ENCODE measurements at places on chromosomes 1 and 21. TPM values are rescaled to one million over a fixed set of nuclear protein-coding genes. Genes with fewer than 3 reads are reported as not detected.
A peak's percentile ranks its signal among the peaks of the same experiment; 100 is the strongest.

The C4BPA gene
- 7.5 TPM for total RNA-seq

- no peak for DNase-seq
- H3K27me3 ChIP-seq: no peaks in the 10 kb centered on the region
- H3K4me1 ChIP-seq: no peaks in the 10 kb centered on the region
- no peak overlapping the region for H3K27ac ChIP-seq
Measured at GRCh38 chr1:240245629-240246020, 153.9 kb downstream of the FMN2 start.

DNA sequence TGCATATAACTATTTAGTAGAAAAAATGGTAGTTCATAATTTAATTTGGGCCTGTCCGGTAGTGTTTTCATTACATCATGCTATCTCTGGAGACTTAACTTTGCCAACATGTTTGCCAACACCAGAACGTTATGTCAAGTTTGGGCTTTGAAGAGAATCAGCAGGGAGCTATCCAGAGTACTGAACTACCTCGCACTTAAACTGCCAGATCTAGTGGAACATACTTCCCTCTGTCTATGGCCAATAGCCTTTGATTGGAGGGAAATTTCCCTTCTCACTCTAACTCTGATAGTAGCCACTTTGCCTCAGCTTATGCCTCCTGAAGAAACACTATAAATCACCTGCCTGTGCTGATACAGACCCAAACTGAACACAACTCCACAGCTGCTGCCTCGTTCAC is 10.0 kb downstream of the LRRC53 start:
- no peak overlapping the region for H3K27ac ChIP-seq
- H3K36me3 ChIP-seq: no peaks in the 10 kb centered on the region
- no peak overlapping the region for H3K4me3 ChIP-seq
- H3K27me3 ChIP-seq: no peaks in the 10 kb centered on the region
- no peaks in the 10 kb centered on the region for H3K4me1 ChIP-seq

The KLHDC9 gene
- total RNA-seq: 5.8 TPM

DNA sequence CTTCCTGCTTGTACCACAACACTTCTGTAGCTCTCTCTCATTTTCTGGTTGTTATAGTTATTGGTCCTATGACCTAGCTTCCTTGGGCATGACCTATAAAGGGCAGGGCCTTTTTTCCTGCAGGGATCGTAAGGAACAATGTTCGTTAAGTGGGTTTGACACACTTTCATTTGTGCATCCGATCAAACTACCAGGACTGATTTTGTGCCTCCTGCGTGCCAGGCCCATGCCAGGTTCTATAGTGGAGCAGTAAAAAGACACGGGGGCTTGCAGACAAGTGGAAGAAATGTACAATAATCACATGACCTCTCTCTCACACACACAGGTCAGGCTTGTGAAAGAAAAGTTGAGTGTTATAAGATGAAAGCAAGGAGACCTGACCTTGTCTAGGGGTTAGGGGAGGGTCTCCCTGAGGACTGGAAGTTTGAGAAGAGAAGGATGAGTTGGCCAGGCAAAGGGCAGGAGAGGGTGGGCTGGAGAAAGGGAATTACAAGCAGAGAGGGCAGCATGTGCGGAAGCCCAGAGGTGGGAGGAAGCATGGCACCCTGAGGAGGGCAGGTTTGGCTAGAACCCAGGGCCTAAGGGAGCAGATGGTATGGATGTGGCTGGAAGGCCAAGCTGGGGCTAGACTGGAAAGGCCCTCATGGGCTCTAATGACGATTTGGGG is 145.4 kb downstream of the GRIK3 start:
- H3K27me3 ChIP-seq: no peaks in the 10 kb centered on the region
- H3K4me1 ChIP-seq: no peaks in the 10 kb centered on the region
- DNase-seq: no peak
- H3K27ac ChIP-seq: no peak overlapping the region
- H3K36me3 ChIP-seq: no peaks in the 10 kb centered on the region
- H3K4me3 ChIP-seq: no peak overlapping the region

The SLC5A3 gene
- total RNA-seq: 17.0 TPM

The CORT gene
- 0.29 TPM for total RNA-seq

- H3K4me1 ChIP-seq: no peaks in the 10 kb centered on the region
- no peak overlapping the region for H3K27ac ChIP-seq
- H3K4me3 ChIP-seq: no peak overlapping the region
- no peaks in the 10 kb centered on the region for H3K27me3 ChIP-seq
- DNase-seq: no peak
- H3K36me3 ChIP-seq: no peaks in the 10 kb centered on the region
Measured at GRCh38 chr1:198860371-198860770, 221.5 kb downstream of the PTPRC start.

DNA sequence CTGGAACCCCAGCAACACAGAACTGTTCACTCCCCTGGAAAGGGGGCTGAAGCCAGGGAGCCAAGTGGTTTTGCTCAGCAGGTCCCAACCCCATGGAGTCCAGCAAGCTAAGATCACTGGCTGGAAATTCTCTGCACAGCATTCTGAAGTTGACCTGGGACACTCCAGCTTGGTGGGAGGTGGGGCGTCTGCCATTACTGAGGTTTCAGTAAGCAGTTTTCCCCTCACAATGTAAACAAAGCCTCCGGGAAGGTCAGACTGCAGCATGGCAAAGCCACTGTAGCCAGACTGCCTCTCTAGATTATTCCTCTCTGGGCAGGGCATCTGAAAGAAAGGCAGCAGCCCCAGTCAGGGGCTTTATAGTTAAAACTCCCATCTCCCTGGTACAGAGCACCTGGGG is 59.7 kb downstream of the INKA2 start:
- H3K27ac ChIP-seq: no peak overlapping the region
- DNase-seq: no peak
- no peaks in the 10 kb centered on the region for H3K36me3 ChIP-seq
- no peaks in the 10 kb centered on the region for H3K4me1 ChIP-seq

- H3K36me3 ChIP-seq: no peaks in the 10 kb centered on the region
- no peak overlapping the region for H3K4me3 ChIP-seq
- no peak overlapping the region for H3K27ac ChIP-seq
- DNase-seq: no peak
- no peaks in the 10 kb centered on the region for H3K27me3 ChIP-seq
Measured at GRCh38 chr1:106964495-106964894, 92.0 kb upstream of the PRMT6 start.

The RIMS3 gene
- total RNA-seq: 0.64 TPM

- no peaks in the 10 kb centered on the region for H3K27me3 ChIP-seq
- no peaks in the 10 kb centered on the region for H3K36me3 ChIP-seq
- DNase-seq: peak; percentile 62
- no peak overlapping the region for H3K4me3 ChIP-seq
- H3K4me1 ChIP-seq: no peaks in the 10 kb centered on the region
- H3K27ac ChIP-seq: no peak overlapping the region
Measured at GRCh38 chr1:154186177-154186576, 5.7 kb downstream of the TPM3 start.

The SERPINC1 gene
- total RNA-seq: 0.32 TPM

The NPR1 gene
- total RNA-seq: 46.5 TPM

DNA sequence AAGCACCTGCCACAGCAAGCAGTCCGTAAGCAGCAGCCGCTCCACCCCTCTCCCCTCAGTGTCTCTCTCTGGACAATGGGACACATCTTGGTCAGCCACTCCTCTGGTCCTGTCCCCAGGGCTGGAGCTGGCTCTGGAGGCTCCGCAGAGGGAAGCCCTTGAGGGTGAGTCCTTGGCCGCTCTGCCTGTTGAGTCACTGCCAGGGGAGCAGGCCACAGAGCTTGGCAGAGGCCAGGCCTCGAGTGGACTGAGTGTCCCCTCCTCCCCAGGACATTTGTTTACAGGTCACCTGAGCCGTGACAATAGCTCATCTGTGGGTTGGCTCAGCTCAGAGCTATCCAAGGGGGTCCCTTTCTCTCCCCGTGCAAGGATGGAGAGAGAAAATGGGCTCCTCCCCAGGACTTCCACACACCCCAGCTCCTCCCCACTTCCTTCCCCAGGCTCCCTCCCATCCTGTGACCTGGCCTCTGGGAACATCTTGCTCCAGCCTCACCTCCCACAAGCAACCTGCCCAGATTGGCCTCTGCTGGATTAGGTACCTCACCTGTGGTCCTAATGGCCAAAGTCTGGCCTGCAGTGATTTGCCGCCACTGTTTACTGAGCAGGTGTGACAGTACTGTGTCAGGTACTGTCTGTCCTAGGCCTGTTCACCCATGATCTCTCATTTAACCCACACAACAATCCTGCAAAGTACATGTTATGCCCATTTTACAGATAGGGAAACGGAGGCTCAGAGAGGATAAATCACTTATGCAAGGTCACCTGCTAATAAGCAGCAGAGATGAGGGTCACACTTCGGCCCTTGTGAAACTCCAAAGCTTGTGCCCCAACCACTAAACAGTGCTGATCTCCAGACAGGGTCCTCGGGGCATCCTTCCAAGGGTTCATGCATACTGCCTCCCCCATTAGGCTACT is 4.8 kb downstream of the FAM131C start:
- peaks cover 3% of the 10 kb centered on the region for H3K4me1 ChIP-seq
- H3K27ac ChIP-seq: peak overlapping the region; percentile 19
- DNase-seq: no peak
- H3K36me3 ChIP-seq: no peaks in the 10 kb centered on the region
- no peaks in the 10 kb centered on the region for H3K27me3 ChIP-seq
- H3K4me3 ChIP-seq: no peak overlapping the region

DNA sequence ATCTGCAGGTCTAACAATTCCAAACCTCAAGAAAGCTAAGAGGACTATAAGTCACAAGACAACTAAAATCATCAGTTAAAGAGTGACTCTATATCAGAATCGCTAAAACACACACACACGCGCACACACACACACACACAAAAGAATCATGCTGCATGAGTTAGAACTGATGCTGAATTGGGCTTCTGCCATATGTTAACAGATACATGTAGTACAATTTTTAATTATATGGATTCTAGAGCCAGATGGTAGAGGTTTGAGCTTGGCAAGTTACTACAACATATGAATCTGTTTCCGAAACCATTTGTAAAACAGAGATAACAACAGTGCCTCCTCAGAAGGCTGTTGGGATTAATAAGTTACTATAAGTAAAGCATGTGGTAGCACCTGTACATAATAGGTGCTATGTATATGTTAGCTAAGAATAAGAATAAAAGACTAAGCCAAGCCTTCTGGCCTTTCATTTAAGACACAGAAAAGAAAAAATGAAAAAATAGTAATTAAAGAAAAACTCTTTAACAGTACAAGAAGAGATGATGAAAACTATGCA is 17.9 kb downstream of the EPRS1 start:
- no peak for DNase-seq
- no peak overlapping the region for H3K4me3 ChIP-seq
- no peaks in the 10 kb centered on the region for H3K27me3 ChIP-seq
- H3K36me3 ChIP-seq: no peaks in the 10 kb centered on the region
- no peak overlapping the region for H3K27ac ChIP-seq

DNA sequence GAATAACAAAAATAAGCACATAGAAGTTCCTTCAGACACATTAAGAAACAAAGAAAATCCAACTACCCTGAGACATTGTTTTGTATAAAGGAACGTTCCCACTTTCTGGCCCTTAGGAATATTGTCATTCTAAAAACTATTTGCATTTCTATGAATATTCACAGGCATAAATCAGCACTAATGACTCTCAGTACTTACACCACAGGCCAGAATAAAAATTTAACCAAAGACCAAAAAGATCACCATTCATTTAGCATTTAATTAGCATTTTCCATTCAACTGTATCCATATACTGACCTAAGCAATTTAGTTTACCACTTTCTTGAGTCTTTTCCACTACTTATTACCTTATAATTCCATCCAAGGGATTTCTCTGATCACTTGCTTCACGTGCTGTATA is 75.4 kb downstream of the TTLL7 start:
- H3K27ac ChIP-seq: no peak overlapping the region
- no peaks in the 10 kb centered on the region for H3K4me1 ChIP-seq
- H3K27me3 ChIP-seq: no peaks in the 10 kb centered on the region
- no peak for DNase-seq

DNA sequence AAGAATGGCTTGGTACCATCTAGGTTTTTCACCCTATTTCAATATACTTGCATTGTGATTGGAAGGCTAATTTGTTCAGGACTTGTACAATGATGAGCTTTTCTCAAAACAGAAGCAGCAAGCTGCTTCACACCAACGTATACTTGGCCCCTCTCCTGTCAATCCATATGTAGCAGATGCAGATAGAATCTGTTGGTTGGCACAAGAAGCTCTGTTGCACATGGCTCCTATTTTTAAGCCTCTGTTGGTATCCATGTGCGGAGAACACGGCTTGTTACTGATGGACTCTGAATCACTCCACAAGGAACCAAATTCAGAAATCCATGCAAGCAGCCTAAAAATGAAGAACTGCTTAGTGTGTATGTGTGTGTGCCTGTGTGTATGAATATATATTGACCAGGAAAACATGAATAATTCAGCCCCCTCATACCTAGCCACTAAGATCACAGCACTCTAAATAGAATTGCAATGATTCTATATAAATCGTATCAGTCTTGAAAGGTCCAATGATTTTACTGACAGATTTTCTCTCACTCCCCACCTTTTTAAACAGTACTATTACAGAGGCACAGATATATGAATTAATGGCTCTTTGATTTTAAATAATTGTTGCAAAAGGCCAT is 258.4 kb upstream of the DPYD start:
- no peak for DNase-seq
- H3K36me3 ChIP-seq: no peaks in the 10 kb centered on the region
- H3K27ac ChIP-seq: no peak overlapping the region
- H3K4me1 ChIP-seq: no peaks in the 10 kb centered on the region
- no peaks in the 10 kb centered on the region for H3K27me3 ChIP-seq

DNA sequence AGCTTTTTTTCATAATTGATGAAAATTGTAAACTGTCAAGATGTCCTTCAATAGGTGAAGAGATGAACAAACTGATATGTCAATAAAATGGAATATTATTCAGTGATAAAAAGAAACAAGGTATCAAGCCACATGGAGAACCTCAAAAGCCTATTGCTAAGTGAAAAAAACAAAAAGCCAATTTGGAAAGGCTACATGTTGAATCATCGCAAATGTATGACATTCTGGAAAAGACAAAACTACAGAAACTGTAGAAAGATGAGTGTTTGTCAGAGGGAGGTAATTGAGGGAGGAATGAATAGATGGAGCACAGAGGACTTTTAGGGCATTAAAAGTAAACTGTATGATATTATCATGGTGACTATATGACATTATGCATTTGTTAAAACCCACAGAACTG is 34.5 kb upstream of the USP25 start:
- no peak overlapping the region for H3K4me3 ChIP-seq
- no peak for DNase-seq
- no peaks in the 10 kb centered on the region for H3K27me3 ChIP-seq
- no peaks in the 10 kb centered on the region for H3K36me3 ChIP-seq
- no peaks in the 10 kb centered on the region for H3K4me1 ChIP-seq

DNA sequence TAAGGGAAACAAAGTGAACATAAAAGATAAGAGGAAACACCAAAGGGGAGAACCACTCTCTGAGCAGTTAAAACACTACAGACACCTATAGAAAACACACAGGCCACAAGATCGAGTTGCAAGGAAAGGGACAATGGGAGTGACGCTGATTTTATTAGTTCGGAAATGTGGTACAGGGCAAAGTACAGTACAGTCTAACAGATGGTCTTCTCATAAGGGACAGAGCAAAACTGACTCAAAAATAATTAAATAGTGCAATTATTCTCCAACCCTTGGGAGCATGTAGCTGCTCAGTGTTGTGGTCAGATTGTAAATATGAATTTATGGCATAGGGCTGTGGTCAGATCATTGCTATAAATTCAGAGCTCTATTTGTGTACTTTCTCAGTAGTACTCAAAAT is 352.0 kb downstream of the USH2A start:
- no peak overlapping the region for H3K4me3 ChIP-seq
- no peak overlapping the region for H3K27ac ChIP-seq
- DNase-seq: no peak
- no peaks in the 10 kb centered on the region for H3K27me3 ChIP-seq
- no peaks in the 10 kb centered on the region for H3K36me3 ChIP-seq

- no peak overlapping the region for H3K27ac ChIP-seq
- H3K36me3 ChIP-seq: peaks cover 27% of the 10 kb centered on the region
- no peak overlapping the region for H3K4me3 ChIP-seq
- no peak for DNase-seq
- H3K4me1 ChIP-seq: no peaks in the 10 kb centered on the region
Measured at GRCh38 chr1:43689289-43689688, 18.0 kb upstream of the ST3GAL3 start.

Measured in breast epithelium (tissue), 4 donors.